ENCODE measurements at places on chromosomes 5 and 9.

DNA sequence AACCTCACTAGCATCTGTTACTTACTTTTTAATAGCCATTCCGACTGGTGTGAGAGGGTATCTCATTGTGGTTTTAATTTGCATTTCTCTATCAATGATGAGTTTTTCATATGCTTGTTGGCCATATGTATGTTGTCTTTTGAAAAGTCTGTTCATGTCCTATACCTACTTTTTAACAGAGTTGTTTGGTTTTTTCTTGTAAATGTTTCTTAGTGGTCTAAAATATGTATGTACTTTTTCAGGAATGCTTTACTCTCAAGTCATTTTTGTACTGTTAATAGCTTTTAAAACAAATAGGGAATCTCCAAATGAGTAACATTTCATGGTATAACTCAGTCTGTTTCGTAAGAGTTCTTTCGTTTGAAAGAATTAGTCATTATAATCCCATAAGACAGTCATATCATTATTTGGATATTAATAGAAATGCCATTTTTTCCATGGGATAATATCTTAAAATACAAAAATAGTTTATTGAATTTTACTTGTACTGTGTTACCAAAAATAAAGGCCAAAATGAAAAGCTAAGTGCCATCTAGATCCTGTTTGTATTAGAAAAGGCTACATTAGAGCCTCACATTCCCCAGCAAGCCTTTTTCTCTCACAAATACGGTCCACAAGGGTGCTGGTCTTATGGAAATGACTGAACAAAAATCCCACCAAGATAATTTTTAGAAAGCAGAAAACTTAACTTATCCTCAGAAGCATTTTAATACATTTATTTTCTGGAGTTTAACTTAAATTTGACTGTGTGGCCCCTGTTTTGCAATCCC is 247.7 kb downstream of the PJA2 start:
- DNase-seq = no peak

DNA sequence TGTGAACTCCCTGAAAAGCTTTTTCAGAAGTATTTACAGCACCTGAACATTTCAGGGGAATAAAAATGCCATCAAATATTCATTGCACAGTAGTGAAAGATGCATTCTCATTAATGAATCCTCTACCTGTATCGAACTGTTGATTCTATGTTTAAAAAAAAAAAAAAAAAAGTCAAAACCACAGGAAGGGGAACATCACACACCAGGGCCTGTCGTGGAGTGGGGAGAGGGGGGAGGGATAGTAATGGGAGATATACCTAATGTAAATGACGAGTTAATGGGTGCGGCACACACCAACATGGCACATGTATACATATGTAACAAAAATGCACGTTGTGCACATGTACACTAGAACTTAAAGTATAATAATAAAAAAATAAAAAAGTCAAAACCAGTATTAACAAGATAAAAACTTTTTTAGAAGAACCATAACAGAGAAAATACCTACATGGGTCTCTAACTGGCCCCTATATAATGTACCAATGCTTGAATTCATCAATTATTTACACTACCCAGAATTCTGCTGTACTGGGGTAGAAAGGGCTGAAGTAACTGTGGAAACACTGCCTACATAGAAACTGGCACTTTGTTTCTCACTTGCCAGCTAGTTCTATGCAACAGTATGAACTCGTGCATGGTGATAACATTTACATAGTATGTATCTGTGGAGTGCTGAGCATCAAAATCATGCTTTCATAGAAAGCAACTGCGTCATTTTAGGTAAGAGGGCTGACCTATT is 48.9 kb downstream of the GNAQ start:
- DNase-seq = no peak

DNA sequence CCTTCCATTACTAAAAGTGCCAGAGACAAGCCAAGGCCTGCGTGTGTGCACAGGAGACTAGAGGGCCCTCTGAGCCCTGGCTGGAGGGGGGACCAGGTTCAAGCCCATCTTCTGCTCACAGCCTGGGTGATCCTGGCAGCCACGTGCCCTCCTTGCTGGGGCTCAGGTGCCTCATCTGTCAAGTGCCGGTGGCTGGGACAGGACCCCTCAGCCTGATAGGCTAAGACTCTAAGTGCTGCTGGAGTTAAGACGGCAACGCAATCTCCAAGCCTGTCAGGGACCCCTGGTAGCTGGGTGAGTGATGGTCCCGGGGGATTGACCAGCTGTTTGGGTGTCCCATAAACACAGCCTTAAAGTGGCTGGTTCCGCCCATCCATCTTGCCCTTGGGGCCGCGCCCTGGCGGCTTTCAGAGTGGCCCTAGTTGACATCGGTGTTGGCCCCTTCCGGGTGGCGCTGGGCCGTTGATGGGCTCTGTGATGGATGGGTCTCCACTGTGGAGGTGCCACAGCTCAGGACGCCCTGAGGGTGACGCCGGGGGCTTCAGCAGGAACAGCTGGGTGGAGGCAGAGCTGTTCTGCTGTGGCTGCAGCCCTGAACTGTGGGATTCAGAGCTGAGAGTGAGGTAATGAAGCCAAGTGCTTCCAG is 136.2 kb downstream of the BARX1 start:
- DNase-seq = no peak

DNA sequence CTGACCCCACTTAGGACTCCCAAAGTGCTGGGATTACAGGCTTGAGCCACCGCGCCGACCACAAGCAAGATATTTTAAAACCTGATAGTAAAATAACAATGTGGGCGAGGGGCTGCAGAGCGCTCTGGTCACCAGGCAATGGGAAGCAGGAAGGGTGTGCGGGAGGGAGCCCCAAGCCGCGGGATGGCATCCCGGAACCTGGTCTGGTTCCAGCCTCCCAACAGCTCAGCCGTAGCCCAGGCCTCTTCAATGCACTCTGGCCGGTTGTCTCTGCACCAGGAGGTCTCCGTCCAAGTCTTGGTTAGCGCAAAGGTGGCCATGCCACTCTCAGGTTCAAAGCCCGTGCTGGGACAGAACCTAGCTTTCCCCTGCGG is 694 bp upstream of the UAP1L1 start:
- no peak for DNase-seq

DNA sequence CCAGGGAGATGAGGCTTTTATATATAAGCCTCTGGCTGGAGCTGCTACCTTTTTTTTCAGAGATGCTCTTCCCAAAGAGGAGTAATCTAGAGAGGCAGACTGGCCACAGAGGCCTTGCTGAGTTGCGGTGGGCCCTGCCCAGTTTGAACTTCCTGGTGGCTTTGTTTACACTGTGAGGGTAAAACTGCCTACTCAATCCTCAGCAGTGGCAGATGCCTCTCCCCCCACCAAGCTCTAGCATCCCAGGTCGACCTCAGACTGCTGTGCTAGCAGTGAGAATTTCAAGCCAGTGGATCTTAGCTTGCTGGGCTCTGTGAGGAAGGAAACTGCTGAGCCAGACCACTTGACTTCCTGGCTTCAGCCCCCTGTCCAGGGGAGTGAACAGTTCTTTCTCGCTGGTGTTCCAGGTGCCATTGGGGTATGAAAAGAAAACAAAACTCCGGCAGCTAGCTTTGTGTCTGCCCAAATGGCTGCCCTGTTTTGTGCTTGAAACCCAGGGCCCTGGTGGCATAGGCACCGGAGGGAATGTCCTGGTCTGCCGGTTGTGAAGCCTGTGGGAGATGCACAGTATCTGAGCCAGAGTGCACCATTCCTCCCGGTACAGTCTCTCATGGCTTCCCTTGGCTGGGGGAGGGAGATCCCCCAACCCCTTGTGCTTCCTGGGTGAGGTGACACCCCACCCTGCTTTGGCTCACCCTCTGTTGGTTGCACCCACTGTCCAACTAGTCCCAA is 219.5 kb upstream of the IZUMO3 start:
- no peak for DNase-seq

DNA sequence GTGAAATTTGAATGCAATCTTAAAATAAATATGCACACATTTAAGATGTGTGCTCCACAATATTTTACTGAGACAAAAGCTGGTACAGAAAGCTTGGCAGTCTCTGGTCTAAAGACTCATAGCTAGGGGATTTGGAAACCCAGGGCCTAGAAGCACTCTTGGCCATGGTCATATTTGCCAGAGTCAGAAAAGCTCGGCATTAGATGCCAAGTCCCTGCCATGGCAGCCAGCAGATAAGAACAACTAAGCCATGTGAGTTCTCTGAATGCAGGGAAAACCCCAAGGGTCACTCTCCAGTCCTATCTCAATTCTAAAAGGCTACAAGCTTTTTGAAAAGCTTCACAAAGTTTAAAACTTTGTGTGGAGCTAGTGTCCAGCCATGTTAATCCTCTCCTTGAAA is 119.5 kb downstream of the FAM114A2 start:
- DNase-seq = no peak

DNA sequence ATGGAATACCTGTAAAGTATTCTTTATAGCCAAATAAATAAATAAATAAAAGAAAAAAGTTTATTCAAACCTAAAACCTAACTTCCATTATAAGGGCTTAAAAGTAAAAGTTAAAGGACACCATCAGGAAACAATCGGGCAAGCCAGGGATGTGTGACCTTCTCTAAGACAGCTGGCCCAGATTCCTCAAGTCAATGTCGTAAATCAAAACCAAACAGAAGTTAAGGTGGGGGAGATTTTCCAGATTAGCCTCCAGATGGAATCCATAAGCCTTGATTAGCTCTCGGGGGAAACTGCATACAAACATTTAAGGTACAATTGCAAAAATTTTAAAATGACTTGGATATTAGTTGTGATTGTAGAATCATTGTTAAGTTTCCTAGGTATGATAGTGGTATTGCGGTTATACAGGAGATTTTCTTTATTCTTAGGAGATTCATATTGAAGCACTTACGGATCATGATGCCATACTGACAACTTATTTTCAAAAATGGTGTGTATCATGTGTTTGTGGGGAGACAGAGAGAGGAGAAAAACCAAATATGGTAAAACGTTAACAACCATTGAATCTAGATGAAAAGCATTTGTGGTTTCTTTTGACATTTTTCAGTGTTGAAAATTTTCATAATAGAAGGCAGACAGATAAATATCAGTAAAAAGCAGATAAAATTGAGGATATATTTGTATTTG is 21.5 kb upstream of the MGAT1 start:
- DNase-seq = no peak

DNA sequence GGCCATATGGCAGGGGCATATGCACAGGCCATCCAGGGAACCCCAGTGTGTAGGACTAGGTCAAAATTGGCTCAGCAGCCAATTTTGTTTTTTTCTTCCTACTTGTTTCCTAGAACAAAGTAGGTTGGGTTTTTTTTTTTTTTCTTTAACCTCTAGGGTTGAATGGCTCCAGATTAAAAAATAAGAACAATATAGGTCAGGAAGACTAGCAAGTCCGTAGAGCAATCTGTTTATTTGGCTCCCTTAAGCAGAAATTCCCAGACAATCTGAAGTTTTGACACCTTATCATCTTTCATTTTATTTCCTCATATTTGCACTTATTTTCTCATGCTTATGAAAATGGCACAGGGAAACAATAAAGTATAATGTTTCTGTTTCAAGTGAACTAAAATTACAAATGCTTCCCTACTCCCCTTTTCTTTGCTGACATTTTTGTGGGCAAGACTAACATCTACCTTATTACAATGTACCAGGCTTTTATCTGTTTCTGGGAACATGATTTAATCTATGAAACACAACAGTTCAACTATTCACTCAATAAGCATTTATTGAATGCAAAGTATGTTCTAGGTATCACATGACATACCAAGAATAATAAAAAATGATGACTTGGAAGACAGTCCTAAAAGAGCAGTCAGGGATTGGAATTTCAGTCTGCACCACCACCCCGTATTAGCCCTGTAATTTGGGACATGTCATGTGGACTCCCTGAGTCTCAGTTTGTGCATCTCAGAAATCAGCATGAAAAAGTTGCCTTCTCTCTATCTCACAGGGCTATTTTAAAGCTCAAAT is 30.5 kb downstream of the TLR4 start:
- DNase-seq = no peak

GRCh38 chr5:88746438-88746882 is 136.5 kb downstream of the MEF2C start:
- DNase-seq = no peak

DNA sequence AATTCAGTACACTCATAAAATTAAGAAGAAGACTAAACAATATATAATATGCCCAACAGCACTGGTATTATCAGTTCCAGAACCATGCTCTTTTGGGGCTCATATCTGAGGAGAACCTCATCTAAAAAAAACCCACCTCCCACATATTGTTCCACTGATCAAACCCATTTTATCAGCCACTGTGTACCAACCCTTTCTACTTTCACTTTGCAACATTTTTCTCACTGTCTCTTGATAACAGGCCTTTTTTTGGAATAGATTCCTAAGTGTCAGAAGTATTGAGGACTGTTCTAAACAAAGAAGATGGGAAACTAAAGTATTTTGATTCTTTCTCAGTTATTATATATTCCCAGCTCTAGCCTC is 173.2 kb downstream of the GABRB2 start:
- DNase-seq = no peak

- DNase-seq = no peak
These were observed 421.6 kb downstream of the IRX1 start for GRCh38 chr5:4017076-4017803.

DNA sequence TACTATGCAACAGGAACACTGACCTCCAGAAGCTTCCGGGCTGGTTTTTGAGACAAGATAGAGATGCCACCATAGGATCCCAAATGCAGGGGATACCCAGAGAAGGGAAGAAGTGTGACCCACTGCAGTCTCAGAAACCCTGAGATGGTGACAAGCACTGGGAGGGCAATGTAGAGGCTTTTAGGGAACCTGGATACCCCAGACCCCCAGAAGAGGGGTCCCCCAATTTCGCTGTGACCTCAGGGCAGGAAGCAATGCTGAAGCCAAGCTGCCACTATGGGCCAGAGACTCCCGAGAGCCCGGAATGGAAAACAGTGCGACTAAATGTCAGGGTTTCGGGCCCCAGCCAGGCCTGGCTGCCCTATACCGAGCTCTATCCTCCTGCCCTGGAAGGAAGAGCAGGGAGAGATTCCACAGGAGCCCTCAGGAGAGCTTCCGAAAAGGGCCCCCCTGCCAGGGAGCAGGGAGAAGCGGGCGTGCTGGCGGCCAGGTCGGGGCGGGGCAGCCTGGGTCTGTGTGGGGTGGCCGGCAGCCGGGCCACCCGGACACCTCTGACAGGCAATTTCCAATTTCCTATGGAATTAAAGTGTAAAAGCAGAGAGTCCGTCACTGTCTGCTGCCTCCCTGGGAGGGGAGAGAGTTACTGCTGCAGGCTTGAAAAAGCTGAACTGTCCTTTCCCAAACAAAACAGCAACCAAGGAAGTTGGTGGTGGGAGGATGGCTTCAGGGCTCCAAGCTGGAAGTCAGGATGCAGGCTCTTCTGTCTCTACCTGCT is 154.2 kb downstream of the FGF18 start:
- DNase-seq = no peak

- no peak for DNase-seq
These were observed 9.9 kb downstream of the PAPPA start for GRCh38 chr9:116163293-116164055.
